ENCODE measurements at places on chromosomes 13 and 19.

DNA sequence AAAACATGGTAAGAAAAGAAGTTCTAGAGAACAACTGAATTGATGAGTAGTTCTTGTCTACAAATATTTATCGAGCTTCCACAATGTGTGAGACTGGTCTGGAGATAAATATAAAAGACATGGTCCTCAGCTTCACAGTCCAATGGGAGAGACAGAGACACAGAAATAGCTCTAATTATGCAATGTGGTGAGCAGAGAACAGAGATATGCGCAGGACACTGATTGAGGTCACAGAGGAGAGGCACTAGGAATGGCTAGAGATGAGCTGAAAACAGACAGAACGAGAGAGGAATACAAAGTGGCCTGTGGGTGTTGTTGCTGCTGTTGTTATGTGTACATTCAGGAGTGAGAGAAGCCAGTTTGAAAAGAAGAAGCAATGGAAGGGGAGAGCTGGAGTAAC, 53.2 kb downstream of the GPALPP1 start:
- no peak for DNase-seq

GRCh38 chr19:19823916-19824315, 2.4 kb upstream of the ZNF506 start:
- no peak for DNase-seq

DNA sequence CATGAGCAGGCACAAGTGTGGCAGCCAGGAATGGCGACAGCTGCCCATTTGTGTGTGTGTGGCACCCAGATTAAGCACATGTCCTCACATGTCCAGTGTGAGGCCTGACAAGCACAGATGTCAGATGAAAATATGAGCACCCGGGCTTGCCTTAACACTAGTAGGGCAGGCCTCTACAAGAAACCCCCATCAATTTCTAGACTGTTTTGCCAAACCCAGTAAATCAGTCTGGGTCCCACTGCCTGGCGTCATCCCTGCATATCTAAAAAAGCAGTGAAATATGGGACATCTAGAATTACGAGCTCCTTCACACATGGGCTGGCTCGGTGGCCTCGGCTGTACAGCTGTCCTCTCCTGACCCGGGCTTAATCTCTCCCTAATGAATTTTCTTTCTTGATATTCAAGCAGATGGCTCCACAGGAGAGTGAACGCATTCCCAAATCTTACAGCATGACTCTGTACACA, 432.7 kb downstream of the FOXO1 start:
- no peak for DNase-seq

GRCh38 chr13:69856331-69856730, 251.3 kb upstream of the ATXN8OS start:
- DNase-seq: no peak

DNA sequence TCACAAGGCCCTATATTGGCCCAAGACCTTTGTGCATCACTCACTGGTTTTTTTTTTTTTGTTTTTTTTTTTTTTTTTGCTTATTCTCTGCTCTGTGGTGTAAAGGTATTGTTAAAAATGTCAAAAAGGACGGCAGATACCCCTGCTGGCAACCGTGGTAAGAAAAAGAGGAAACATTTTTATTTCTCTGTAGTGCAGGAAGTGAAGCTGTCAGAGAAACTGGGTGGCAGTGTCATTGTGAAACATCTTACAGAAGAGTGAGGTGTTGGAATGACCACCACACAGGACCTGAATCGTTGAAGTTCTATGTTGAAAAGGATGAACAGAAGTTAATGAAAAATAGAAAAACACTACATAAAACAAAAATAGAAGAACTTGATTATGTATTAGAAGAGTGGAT, 346.4 kb downstream of the FGF9 start:
- DNase-seq: no peak

- no peak for DNase-seq
Observed at GRCh38 chr19:36254848-36255247, 39.9 kb downstream of the ZNF146 start.

DNA sequence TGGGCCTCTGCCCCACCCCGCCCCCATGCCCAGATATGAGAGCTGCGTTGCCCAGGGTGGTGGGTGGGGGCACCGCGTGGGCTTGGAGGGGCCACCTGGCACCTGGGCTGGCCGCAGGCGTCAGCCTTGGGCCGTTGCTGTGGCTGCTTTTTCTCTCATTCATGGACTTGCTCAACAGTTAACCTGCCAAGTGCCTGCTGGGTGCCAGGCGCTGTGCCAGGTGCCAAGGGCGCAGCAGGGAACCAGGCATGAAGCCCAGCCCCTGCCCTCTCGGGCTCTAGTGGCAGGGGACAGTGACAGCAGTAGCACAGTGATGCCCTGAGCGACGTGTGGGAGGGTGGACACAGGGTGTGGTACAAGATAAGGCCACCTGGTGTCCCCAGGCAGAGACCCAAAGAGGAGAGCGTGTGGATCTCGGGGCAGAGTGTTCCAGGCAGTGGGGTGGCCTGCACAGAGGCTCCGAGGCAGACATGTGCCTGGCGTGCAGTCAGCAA, 28.1 kb downstream of the DHX34 start:
- no peak for DNase-seq

DNA sequence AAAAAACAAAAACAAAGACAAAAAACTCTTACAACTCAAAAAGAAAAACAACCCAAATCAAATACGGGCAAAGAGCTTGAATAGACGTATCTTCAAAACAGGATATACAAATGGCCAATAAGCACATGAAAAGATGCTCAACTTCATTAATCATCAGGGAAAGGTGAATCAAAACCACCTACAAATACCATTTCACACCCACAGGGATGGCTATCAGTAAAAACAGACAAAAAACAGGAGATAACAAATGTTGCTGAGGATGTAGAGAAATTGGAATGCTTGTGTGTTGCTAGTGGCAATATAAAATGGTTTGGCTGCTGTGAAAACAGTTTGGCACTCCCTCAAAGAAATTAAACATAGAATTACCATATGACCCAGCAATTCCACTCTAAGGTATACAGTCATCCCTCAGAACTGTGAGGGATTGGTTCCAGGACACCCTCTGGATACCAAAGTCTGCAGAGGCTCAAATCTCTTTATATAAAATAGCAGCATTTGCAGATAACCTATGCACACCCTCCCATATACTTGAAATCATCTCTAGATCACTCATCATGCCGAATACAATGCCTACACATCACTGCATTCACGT, 29.7 kb downstream of the MLLT1 start:
- no peak for DNase-seq

- DNase-seq: no peak
Observed at GRCh38 chr13:79867254-79867653, 386.3 kb downstream of the NDFIP2 start.

- no peak for DNase-seq
Observed at GRCh38 chr13:109192306-109192705, 562.9 kb downstream of the MYO16 start.

GRCh38 chr13:50078231-50078894, 63.1 kb downstream of the KCNRG start:
- no peak for DNase-seq

DNA sequence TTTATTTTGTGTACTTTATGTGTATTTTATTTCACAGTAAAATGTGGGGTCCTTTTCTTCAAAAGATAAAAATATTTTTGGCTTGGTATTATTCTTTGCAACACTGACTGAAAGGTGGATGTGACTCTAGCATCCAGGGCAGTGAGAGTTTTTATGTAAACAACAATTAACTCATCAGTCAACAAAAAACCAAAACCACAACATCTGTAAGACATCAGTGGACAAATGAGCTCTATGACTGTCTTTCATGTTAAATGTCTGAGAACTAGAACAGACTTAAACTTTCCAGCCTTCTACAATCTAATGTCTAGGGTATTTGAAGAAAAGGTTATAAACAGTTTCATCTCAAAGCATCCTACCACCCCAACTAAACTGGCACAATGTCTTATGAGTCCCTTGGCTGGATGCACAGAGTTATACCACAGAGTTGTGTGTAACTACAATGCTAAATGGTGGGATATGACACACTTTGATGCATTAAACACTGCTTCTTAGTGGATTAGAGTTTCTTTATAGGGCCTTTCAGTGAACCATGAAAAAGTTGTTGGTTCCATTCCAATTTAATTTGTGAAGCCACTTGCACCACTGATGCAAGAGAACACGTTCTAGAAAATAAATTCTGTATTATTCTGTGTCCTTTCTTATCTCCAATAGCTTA, 544.2 kb upstream of the KLF12 start:
- DNase-seq: no peak

DNA sequence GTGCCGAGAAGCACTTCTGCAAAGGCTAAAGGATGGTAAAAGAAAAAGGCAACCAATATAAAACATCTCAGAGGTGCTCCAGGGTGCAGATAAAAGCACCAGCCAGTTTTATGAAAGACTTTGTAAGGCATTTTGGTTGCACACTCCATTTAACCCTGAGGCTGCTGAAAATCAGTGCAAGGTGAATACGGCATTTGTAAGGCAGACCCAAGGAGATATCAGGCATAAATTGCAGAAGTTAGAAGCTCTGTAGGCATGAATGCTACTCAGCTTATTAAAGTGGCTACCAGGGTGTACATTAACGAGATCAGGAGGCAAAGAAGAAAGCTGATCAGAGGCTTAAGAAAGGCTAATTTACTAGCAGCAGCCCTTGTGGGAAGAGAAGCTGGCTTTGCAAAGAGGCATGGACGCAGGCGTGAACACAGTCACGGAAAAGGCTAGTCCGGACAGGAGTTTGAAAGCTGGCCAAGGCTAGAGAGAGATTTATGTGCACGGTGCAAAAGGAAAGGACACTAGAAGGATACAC, 99.6 kb downstream of the ZNF429 start:
- no peak for DNase-seq

DNA sequence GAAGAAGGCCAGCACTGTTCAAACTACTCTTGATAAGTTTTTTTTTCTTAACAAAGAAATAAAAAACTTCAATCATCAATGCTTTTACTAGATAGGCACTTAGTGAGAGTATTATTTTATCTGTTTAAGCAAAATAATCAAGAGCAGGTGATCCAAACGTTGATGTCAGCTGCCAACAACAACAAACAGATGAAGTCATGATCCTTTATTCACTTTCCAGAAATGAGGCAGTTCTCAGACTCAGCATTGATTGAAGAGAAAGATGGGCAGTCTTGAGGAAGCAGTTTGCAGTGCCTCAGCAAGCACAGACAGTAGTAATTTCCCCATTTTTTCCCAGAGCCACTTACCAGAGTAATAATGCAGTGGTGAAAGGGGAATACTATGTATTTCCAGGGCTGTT, 38.4 kb upstream of the CSNK1A1L start:
- DNase-seq: no peak

- DNase-seq: no peak
Observed at GRCh38 chr19:6362027-6362350, 658 bp downstream of the CLPP start.

DNA sequence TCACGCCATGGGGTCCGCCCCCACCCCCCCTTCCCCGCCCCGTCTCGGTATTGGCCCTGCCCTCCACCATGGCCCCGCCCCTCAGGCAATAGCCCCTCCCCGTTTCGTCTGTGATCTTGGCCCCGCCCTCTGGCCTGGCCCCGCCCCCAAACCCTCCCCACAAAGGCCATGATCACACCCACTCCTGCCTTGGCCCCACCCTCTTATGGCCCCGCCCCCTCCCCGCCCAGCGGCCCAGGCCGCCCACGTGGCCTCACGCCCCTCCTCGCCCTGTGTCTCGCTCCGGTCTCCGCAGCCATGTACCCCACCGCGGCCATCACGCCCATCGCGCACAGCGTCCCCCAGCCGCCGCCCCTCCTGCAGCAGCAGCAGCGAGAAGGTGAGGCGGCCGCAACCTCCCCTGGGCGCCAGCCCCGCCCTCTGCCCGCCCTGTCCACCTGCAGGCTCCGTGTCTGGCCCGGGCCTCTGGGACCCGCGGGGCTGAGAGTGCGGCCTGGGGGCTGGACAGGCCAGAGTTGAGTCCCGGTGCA, 61.3 kb downstream of the CELF5 start:
- DNase-seq: peak; percentile 54

All from HuH-7 (cell line).